ENCODE measurements at places on chromosomes 6 and 20.

DNA sequence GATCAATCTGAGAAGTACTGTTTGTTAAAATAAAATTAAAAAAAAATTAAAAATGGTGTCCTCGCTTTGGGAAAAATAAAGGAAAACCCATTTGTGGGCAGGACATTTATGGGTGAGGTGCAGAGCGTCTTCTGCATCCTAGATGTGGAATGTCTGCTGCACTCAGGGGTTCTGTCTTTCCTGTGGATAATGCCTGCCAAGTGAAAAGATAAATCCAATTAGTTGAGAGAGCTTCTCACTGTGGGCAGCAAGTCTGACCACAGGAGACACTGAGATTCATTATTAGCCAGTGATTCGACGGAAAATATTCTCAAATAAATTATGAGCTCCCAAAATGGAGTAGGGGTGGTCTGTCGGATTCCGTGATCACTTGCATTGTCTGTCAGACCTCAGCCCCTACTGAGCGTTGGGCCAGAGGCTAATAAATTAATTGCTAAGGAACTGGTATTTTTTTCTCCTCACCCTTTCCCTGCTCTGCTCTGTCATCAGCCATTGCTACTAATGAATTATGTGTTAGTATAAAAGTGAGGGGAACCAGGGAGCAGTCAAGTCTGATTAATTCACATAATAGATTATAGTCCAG, 10.0 kb downstream of the GMPR start:
- no peak for DNase-seq

DNA sequence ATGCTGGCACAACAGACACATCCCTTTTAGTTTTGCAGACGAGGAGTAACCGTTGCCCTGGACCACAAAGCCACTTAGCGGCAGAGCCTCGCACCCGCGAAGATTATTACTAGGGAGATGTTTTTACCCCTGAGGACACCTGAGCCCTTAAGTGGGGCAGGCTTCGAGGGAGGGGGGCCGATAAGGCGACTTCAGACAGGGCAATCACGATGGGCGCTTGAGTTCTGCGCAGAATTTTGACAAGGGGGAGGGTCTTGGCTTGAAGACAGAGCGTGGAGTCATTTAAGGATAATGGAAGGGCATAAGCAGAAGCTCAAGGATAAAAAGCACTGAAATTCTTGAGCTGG, 650 bp upstream of the TTK start:
- no peak for DNase-seq

GRCh38 chr6:52531834-52532233, 45.0 kb downstream of the TRAM2 start:
- DNase-seq: no peak

DNA sequence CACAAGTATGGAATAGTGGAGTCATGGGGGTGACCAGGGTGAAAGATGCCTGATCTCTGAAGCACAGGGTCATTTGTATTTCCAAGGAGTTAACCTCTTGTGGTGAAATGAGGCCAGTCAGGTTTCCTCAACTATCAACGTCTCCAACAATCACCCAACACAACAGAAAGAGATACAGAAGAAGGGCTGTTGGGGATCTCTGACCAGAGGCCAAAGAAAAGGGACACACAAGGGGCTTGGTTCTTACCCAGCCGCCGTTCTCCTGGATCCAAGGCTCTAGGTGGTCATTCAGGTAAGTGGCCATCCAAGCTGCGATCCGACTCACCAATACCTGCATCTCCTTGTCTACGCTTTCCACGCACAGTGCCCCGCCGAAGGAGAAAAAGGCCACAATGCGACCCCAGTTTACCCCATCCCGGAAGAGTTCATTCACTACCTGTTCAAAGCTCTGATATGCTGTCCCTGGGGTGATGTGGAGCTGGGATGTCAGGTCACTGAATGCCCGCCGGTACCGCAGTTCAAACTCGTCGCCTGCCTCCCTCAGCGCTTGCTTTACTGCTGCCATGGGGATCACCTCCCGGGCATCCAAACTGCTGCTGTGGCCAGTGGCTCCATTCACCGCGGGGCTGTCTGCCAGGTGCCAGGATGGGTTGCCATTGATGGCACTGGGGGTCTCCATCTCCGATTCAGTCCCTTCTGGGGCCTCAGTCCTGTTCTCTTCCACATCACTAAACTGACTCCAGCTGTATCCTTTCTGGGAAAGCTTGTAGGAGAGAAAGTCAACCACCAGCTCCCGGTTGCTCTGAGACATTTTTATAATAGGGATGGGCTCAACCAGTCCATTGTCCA, 1.0 kb downstream of the BCL2L1 start:
- DNase-seq: no peak

GRCh38 chr6:37966801-37967200, 147.3 kb downstream of the ZFAND3 start:
- no peak for DNase-seq

GRCh38 chr6:44735630-44735963, 348.1 kb downstream of the CDC5L start:
- DNase-seq: peak; percentile 62

GRCh38 chr6:53312355-53312754, 36.4 kb downstream of the ELOVL5 start:
- no peak for DNase-seq

- no peak for DNase-seq
These were observed 242.3 kb upstream of the RNF217 start for GRCh38 chr6:124719913-124720312.

DNA sequence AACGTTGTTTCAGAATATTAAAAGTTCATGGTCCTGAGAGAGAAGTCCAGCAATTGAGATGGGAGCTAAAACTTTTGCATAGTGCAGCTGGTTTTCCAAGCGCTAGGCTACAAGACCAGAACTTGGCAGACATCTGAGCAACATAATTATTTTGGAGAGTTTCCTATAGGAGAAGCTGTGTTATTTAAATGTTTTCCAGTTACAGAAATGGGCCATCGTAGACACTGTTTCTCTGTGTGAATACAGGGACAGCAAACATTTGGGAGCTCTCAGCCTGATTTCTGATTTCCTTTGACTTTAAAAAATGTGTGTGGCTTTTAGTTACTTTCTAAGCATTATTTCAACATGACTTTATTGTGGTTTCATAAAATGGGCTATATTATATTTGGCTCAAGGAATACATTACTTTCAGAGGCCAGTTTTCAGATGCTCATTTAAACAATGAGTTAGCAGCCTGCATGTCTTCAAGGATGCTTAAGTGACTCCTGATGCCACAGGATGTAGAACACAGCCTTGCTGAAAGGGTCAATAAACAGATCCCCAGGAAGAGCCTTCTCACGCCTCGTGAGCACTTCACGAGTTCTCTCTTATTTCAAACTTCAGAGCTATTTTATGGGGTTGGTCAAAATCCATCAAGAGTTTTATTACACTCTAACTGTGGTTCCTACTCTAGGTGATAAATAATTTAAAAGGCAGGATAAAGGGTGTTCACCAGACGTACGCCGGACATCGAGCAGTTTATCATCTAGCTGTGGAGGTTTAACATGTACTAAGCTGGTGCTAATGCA, 193.8 kb downstream of the SMOC2 start:
- no peak for DNase-seq

DNA sequence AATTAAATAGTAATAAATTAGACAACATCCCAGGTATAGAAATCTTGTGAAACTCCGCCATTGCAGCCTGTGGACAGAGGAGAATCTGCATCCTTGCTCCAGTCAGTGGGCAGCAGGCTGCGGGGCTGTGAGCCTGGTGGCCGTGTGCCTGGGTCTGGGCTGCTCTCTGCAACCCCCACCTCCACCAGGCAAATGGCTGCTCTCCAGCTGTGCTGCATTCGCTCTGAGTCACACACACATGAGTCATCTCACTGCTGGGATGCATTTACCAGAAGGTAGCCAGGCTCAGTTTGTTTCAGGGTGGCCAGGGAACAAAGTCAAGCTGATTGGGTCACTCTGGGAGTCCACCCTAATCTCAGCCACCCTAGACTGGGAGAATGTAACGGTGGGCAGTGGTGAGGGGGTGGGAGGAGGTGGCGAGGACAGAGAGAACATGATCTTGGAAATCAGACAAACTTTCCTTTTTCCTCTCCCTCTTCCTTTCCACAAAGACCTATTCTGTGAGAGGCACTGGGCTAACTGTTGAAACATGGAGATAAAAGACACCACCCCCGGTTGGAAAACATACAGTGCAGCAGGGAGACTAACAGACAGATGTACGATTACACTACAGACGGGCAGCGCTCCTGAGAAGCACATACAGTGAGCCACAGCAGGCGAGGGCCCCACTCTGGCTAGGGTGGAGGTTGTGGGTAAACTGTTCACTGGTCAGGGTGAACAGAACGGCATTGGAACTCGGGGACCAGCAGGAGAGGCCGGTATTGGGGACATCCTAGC, 59.2 kb downstream of the TRAM2 start:
- peak; percentile 59 for DNase-seq

DNA sequence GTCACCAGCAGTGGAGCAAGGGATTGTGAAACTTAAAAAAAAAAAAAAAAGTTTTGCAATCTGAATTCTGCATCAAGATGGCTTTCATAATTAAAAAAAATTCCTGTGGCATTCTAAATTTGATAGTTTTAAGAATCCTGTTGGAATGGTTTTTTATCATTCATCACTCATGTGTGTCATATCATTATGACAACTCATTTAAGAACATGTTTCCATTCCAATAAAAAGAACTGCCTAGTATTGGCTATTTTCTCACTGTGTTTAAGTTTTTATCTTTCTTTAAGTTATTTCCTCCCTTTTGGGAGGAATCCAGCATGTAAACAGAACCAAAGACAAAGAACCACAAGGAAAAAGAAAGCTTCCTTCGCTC, 26.2 kb upstream of the RHAG start:
- DNase-seq: no peak

DNA sequence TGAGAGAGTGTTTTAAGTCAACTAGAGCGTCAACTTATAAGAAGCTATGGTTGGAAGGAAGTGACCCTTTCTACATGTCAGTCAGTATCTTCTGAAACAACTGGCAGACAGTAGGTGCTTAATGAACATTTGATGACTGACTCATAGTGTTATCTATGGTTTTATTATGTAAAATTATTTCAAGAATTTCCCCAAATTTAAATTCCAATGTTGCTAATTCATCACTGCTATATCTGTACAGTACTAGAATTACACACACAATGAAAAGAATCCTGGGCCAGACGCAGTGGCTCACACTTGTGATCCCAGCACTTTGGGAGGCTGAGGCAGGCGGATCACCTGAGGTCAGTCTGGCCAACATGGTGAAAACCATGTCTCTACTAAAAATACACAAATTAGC, 721.4 kb upstream of the FLRT3 start:
- DNase-seq: no peak

GRCh38 chr6:6970851-6971250, 136.9 kb upstream of the RREB1 start:
- DNase-seq: no peak

DNA sequence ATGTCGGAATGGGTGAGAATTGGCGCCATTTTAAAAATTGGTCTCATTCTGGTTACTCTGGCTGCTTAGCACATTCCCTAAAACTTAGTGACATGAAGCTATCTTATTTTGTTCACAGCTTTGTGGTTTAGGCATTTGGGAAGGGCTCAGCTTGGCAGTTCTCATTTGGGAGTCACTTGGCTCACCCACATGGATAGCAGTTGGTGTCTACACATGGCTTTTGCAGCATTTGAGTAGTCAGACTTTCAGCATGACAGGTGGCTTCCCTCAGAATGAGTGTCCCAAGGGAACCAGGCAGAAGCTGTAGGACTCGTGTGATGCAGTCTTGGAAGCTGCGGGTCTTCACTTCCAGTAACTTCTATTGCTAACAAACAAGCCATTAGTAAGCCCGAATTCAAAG, 64.6 kb downstream of the UST start:
- no peak for DNase-seq

- DNase-seq: no peak
These were observed 386.0 kb downstream of the SMOC2 start for GRCh38 chr6:168826726-168827585.

- DNase-seq: no peak
These were observed 9.4 kb upstream of the COL9A1 start for GRCh38 chr6:70312165-70312745.

DNA sequence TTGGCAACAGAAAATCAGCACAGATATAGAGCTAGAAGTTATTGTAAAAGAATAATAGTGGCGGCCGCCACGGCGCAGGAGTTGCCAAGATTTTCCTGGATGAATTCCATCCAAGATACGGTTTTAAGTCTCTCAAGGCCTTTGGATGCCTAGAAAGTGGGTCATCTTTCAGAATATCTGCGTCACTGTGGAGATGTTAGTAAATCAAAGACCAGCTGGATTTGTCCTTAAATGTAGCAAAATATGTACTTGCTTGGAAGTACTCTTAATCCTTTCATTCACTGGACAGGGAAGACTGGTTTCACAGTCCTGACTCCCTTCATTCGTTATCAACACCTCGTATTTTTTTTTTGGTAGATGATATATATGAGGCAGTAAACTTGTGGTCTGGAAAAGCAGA, 83.0 kb downstream of the SLC22A3 start:
- no peak for DNase-seq

- DNase-seq: no peak
These were observed 46.7 kb downstream of the SRC start for GRCh38 chr20:37392441-37393195.

DNA sequence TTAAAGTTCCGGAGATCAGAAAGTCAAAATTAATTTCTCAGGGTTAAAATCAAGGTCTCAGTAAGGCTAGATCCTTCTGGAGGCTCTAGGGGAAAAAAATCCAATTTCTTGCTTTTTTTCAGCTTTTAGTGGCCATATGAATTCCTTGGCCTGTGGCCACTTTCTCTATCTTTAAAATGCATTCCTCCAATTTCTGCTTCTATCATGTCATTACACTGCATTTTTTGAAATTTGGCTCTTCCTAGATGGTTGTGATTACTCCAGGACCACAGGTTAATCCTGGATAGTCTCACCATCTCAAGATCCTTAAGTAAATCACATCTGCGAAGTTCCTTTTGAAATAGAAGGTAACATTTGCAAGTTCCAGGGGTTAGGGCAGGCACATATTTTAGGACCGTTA, 1294.9 kb upstream of the CITED2 start:
- no peak for DNase-seq

DNA sequence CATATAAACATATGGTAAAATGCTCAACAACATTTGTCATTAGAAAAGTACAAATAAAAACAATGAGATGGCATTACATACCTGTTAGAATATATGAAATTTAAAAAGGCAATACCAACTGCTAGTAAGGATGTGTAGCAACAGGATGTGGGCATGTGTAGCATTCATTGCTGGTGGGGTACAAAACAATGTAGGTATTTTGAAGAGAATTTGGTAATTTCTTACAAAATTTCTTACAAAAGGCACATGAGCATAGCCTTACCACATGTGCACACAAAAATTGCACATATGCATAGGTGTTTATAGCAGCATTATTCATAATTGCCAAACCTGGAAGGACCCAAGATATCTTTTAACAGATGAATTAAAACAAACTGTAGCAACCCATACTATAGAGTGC, 1355.1 kb upstream of the CITED2 start:
- no peak for DNase-seq

- no peak for DNase-seq
These were observed 191.7 kb downstream of the SMOC2 start for GRCh38 chr6:168632694-168633093.

- DNase-seq: no peak
These were observed 145.3 kb upstream of the STXBP5 start for GRCh38 chr6:147058786-147059385.

GRCh38 chr6:157879873-157880254, 56.8 kb downstream of the SNX9 start:
- DNase-seq: no peak

- no peak for DNase-seq
These were observed 40.0 kb downstream of the KATNA1 start for GRCh38 chr6:149608381-149608982.

- no peak for DNase-seq
These were observed 62.2 kb downstream of the RFPL4B start for GRCh38 chr6:112409311-112409710.

- DNase-seq: peak; percentile 65
These were observed 31.9 kb downstream of the HIVEP2 start for GRCh38 chr6:142913036-142913510.

Measured in GM20000 (cell line).